Left lung (tissue), 14 donors: ENCODE measurements at places on chromosomes 1 and 21. TPM values are rescaled to one million over a fixed set of nuclear protein-coding genes. Genes with fewer than 3 reads are reported as not detected.

CYP4Z1 gene
- polyA plus RNA-seq, result 0.64 TPM

CLDN8 gene
- 0.64 TPM for polyA plus RNA-seq

PTCH2 gene
- polyA plus RNA-seq, result 5.9 TPM

TFAP2E gene
- polyA plus RNA-seq, result 5.8 TPM

HPCAL4 gene
- polyA plus RNA-seq, result 0.13 TPM

LINGO4 gene
- 0.10 TPM for polyA plus RNA-seq

CASZ1 gene
- polyA plus RNA-seq, result 22.8 TPM

KRTAP22-1 gene
- polyA plus RNA-seq, result not detected

DISP3 gene
- polyA plus RNA-seq, result 0.46 TPM

TMEM269 gene
- polyA plus RNA-seq, result 1.3 TPM

FALEC gene
- 1.2 TPM for polyA plus RNA-seq

CLCA2 gene
- 0.18 TPM for polyA plus RNA-seq

ADAM15 gene
- polyA plus RNA-seq, result 54.4 TPM

CHI3L2 gene
- 0.41 TPM for polyA plus RNA-seq

TFF2 gene
- polyA plus RNA-seq, result not detected

CIART gene
- polyA plus RNA-seq, result 8.7 TPM

BATF3 gene
- polyA plus RNA-seq, result 3.6 TPM

PADI4 gene
- polyA plus RNA-seq, result 1.3 TPM

TMEM240 gene
- 4.6 TPM for polyA plus RNA-seq

CDK18 gene
- 23.7 TPM for polyA plus RNA-seq

KIRREL1 gene
- 62.7 TPM for polyA plus RNA-seq

FCER1G gene
- polyA plus RNA-seq, result 15.8 TPM

RNU1-1 gene
- 9.4 TPM for polyA plus RNA-seq

PPP1R15B gene
- polyA plus RNA-seq, result 34.4 TPM

TNNT2 gene
- 5.2 TPM for polyA plus RNA-seq
